ENCODE measurements at places on chromosomes 11 and 22. TPM values are rescaled to one million over a fixed set of nuclear protein-coding genes. Genes with fewer than 3 reads are reported as not detected.

The SAA4 gene
- not detected for polyA plus RNA-seq

The OR4D5 gene
- polyA plus RNA-seq: not detected

The TEX12 gene
- 0.52 TPM for polyA plus RNA-seq

The MYBPC3 gene
- polyA plus RNA-seq: 0.08 TPM

The FAM181B gene
- polyA plus RNA-seq: 3.5 TPM

The ACR gene
- 0.60 TPM for polyA plus RNA-seq

The PVALB gene
- 10.6 TPM for polyA plus RNA-seq

The OTOG gene
- polyA plus RNA-seq: 0.17 TPM

The CCDC188 gene
- 1.2 TPM for polyA plus RNA-seq

The RASD2 gene
- 1.5 TPM for polyA plus RNA-seq

The KRTAP5-11 gene
- not detected for polyA plus RNA-seq

The PHF5A gene
- polyA plus RNA-seq: 62.1 TPM

The BACE1 gene
- 64.7 TPM for polyA plus RNA-seq

The GRIK4 gene
- 1.4 TPM for polyA plus RNA-seq

The MN1 gene
- polyA plus RNA-seq: 10.4 TPM

The RRM1 gene
- polyA plus RNA-seq: 68.5 TPM

The IFT27 gene
- 44.4 TPM for polyA plus RNA-seq

The EP300 gene
- 73.9 TPM for polyA plus RNA-seq

The XPNPEP3 gene
- polyA plus RNA-seq: 22.8 TPM

The SLC6A5 gene
- polyA plus RNA-seq: 0.21 TPM

The DDI1 gene
- not detected for polyA plus RNA-seq

The MUC5AC gene
- polyA plus RNA-seq: not detected

The SHANK2 gene
- polyA plus RNA-seq: 35.7 TPM

The MRGPRX4 gene
- not detected for polyA plus RNA-seq

The HOATZ gene
- polyA plus RNA-seq: 0.34 TPM

The AMPD3 gene
- polyA plus RNA-seq: 5.1 TPM

The IGSF22 gene
- polyA plus RNA-seq: 1.7 TPM

The PATE2 gene
- 0.27 TPM for polyA plus RNA-seq

The NUP50 gene
- 45.0 TPM for polyA plus RNA-seq

The CBLIF gene
- 0.11 TPM for polyA plus RNA-seq

The MMP12 gene
- 1.8 TPM for polyA plus RNA-seq

The DUSP8 gene
- polyA plus RNA-seq: 3.7 TPM

The GNAZ gene
- polyA plus RNA-seq: 5.2 TPM

The DCPS gene
- 14.1 TPM for polyA plus RNA-seq

The OR51B4 gene
- polyA plus RNA-seq: not detected

The SCGB2A2 gene
- polyA plus RNA-seq: not detected

The PRRG4 gene
- polyA plus RNA-seq: 5.6 TPM

The PGA3 gene
- 0.12 TPM for polyA plus RNA-seq

The KRTAP5-2 gene
- not detected for polyA plus RNA-seq

The OR2AG1 gene
- 0.05 TPM for polyA plus RNA-seq

The MIF gene
- 363 TPM for polyA plus RNA-seq

The OR5A1 gene
- polyA plus RNA-seq: not detected

Data from left renal cortex interstitium (tissue), 4 donors.